Femur (tissue), 1 donor: ENCODE measurements at places on chromosomes 11 and 22.
A peak's percentile ranks its signal among the peaks of the same experiment; 100 is the strongest.

GRCh38 chr11:84628871-84629620 lies 998.1 kb downstream of the DLG2 start:
- DNase-seq, result no peak

DNA sequence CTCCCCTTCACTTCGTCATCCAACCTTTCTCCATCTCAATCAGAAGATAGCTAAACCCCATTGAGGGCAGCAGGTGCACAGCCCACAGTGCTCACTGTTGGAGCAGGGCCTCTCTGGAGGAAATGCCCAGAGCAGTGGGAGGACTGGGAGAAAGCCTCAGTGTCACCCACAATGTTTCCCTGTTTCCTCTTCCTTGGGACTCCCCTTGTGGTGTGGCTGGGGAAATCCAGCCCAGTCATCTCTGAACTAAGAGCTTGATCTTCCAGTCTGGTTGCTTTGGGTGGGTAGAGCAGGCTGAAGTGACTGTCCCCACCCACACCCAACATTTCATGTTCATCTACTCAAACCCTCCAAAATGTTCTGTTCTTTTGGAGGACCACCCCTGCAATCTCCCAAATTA lies 29.8 kb upstream of the EED start:
- DNase-seq, result no peak

DNA sequence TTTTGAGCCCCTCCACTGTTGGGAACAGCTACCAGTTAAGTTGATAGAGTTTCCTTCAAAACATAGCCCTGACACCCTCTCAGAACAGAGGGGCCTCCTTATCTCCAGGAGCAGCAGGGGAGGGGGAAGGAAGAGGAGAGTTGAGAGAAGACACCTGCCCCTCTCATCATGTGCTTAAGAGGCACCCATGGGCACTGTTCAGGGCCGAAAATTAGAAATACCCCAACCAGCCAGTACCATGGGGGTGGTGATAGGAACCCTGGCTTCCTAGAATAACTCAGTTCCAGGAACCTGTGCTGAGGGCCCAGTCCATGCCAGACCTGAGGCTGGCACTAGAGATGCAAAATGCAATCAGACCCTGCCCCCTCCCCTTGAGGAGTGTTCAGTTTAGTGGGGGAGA lies 9.3 kb upstream of the GDPD5 start:
- DNase-seq, result no peak

DNA sequence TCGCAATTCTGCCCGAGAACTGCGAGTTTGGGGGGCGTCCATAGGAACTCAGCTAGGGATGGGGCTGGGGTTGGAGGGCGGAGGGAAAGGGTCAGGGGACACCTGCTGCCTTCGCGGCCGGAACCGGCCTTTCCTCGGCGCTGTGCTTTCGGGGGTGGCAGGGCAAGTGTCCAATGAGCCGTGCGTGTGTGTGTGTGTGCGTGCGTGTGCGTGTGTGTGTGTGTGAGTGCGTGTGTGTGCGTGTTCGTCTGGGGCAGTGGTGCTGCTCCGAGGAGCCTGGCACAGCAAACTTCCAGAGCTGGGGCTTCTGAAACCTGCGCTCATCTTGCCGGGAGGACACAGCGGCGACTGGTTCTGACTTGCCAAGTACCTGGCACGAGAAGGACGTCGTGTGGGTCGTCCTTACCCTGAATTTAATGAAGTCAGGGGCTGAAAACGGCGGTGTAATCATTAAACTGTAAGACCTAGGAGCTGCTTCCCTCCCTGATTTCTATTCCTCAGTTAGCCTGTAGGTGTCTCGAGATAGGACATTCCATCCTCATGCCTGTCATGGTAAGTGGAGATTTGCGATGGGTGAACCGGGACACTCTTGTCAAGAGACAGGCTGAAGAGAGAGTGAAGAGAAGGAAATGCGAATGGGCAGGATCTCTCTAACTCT lies 27.0 kb upstream of the AMOTL1 start:
- peak; percentile 47 for DNase-seq

- DNase-seq, result no peak
Observed at GRCh38 chr11:59265735-59266134, 53.0 kb upstream of the MPEG1 start.

- DNase-seq, result no peak
Observed at GRCh38 chr11:133816146-133816870, 29.0 kb downstream of the SPATA19 start.

GRCh38 chr22:22920910-22921550 lies 33.4 kb downstream of the IGLL5 start:
- DNase-seq, result no peak

DNA sequence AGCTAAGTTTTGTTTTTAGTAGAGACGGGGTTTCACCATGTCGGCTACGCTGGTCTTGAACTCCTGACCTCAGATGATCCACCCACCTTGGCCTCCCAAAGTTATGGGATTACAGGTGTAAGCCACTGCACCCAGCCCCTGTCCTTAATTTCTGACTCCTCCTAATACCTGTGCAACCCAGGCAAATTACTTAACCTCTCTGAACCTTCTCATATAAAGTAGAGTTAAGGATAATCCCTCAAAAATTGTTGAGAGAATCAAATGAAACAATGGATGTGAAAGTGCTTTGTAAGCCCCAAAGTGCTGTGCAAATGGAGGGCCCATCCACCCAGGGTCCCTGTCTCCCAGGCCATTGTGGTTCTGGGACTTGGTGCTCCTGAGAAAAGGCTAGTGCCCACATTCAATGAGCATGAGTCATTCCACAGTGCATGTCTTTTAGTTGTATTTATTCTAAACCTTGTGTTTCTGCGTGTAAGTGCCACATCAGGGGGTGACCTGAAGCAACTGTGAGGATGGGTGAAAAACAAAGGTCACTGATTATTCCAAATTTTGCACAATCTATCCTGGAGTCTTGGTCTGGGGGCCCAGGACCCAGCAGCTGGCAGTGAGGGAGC lies 61.4 kb upstream of the PTPRJ start:
- no peak for DNase-seq

- DNase-seq, result no peak
Observed at GRCh38 chr11:90221803-90222458, 918 bp downstream of the CHORDC1 start.

- DNase-seq, result peak; percentile 55
Observed at GRCh38 chr11:12269104-12269441, 108.3 kb upstream of the PARVA start.

- peak; percentile 13 for DNase-seq
Observed at GRCh38 chr22:23058481-23059283, 11.6 kb upstream of the GNAZ start.

DNA sequence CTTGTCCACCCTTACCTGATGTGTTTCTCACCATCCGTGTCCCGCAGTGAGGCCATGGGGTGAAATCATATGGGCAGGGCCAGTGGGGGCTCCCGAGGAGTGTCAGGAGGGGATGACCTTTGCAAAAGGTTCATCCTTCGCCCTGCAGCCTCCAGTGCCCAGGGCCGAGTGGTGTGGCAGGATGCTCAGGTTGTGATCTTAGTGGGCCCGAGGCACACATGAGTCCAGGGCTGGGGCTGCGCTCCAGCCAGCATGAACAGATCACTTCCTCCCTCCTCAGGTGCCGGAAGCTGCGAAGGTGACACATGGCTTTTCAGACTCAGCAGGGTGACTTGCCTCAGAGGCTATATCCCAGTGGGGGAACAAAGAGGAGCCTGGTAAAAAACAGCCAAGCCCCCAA lies 2.8 kb upstream of the FKBP2 start:
- DNase-seq, result no peak

DNA sequence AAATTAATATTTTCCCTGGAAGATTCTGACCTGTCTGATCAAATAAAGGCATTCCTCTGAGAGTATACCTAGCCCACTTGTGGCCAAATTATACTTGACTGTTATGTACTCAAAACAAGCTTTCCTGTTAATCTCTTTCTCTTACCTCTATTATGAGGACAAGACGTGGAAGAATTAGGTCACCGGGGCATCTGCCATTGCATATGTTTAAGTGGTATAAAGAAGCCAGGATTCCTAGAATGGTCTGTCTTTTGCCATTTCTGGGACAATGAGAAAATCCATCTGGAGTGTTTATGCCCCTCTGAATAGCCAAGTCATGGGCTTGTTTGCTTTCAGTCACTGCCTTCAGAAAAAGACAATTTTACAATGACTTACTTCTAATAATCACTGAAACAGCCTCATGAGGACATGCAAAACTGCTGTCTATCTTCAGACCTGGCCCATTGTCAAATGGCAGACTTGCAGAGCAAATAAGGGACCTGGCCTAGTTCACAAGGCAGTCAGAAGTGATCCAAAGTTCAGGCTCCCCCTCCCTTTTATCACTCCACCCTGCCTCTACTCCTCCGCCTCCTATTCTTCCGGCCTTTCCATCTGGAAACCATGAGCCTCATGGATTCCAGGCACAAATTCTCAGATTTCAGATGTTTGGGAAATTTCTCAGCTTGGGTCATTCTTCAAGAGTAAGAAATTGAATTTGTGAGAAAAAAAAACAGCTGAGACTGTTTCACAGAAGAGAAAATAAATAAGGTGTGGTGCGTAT lies 128.1 kb upstream of the LDLRAD3 start:
- DNase-seq, result peak; percentile 85

DNA sequence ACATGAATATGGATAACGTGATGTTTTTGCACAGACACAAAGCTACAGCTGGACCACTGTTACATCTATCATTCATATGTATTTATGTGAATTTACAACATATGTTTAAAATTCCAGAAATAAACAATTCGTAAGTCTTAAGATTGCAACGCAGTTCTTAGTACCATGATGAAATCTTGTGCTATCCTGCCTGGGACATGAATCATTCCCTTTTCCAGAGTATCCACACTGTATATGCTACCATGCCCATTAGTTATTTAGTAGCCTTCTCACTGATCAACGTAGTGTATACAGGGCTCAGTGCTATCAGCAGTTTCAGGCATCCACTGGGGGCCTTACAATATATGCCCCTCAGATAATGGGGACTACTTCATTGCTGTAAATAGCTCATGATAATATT lies 4.3 kb downstream of the ATL3 start:
- DNase-seq, result no peak

- DNase-seq, result no peak
Observed at GRCh38 chr11:4748438-4748837, 21.3 kb downstream of the OR51F1 start.

DNA sequence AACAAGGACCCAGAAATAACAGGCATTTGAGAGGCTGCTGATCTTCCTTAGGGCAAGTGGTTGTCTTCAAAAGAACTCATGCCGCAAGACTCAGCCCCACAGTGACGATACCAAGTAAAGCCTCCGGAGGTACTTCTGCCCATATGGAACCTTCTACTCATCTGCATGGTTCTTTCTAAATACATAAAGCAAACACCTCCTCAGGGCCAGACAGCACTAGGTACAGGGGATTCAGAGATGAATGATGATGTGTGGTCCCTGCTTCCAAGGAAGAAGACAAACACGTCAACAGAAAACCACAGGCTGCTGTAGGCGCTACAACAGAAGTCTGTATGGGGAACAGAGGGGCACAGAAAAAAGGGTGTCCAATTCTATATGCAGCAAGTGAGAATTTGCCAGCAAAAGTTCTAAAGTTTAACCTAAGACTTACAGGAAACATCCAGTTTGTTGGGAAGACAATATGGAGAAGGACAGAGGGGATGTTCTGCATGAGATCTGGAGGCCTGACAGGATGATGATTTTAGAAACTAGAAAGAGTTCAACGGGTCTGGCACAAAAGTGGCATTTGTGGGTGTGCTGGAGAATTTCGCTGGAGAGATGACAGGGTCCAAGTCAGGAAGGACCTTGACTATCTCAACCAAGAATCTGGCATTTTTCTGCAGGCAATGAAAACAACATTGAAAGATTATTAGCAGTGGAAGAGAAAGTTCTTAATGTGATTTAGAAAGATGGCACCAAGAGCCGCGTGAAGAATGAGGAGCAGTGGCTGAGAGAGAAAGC lies 23.7 kb downstream of the JAML start:
- DNase-seq, result no peak

GRCh38 chr11:66539870-66540213 lies 6.0 kb downstream of the ZDHHC24 start:
- no peak for DNase-seq

DNA sequence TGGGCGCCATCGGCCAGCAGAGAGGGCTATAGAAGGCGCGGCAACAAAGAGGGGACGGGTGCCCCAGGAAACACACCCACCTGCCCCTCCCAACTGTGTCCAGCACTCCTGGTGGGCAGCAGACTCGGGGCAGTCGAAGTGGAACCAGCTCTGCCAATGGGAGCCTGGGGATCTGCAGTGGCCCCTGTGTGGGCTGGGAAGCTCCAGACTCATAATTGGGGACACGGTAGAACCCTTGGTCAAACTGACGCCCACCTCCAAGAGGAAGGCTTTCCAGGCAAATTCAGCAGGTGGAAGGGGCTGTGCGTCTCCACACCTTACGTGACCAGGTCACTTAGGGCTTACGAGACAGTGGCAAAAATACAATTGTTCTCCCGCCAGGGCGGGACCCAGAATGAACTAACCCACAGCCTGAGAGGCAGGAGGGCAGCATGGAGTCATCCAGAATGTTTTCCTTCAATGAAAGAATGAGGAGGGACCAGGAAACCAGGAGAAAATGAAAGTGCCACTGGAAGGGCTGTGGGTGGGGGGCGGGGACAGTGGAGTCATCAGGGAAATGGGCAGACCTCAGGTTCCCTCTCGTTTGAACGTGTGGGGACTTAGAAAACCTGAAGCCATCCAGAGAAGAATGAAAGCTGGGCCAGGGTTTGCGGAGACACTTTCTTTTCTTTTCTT lies 53.2 kb upstream of the SHANK2 start:
- DNase-seq, result no peak

DNA sequence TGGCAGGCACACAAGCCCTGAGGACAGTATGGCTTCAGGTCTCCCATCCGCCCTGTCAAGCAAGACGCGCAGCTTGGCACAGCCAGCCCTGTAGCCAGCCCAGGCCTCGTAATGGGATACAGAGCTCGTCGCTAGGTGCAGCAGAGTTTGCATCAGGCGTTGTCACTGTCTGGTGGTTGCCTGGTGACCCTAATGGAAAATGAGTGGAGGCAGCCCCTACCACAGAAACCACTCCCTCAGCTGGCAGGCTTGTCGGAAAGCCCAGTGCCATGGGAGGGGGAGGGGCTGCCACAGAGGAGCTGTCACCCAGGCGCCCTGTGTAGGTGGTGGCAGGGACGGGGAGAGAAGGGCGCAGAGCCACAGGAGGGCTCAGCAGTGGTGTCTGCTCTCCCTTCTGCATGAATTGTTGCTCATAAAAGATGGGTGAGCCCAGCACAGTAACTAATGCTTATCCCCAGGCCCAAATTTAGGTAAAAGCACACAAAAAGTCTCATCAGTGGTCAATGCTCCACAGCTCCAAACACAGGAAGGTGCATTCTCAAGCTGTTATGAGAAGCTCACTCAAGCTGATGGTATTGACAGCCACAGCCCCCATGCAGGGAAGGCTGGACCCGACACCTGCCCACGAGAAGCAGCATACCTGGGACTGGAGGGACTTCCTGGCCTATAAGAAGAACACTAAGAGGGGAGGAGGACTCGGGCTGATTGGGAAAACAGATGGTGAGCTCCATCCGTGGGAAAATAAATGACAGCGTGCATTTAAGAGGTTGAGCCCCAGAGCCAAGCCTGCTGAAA lies 164.6 kb downstream of the ETS1 start:
- peak; percentile 83 for DNase-seq
